Stimulated activated CD4-positive, alpha-beta T cell treated with anti-CD3 and anti-CD28 coated beads, Interleukin-12 subunit alpha, Interleukin-12 subunit beta, amount 100 ng/mL, for 24 hours (primary cell): ENCODE measurements at places on chromosomes 2 and 18.

GRCh38 chr18:60377778-60378469, 5.3 kb upstream of the MC4R start:
- DNase-seq = no peak

DNA sequence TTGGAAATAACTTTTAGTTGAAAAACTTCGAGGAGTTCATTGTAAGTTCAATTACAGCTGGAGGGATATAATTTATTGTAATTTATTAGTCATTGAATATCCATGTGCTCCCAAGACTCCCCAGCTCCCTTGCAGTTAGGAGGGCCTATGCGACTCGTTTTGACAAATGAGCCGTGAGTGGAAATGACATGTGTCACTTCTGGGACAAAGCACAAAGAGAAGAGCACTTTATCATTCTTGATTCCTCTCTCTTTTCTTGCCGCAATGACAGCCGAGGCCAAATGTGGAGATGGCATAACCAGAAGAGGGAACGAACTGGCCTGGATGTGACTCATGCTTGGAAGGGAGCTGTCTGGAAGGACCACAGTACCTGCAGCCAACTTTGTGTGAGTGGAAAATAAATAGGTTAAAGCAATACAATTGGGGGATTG, 44.2 kb upstream of the ITSN2 start:
- DNase-seq = no peak

DNA sequence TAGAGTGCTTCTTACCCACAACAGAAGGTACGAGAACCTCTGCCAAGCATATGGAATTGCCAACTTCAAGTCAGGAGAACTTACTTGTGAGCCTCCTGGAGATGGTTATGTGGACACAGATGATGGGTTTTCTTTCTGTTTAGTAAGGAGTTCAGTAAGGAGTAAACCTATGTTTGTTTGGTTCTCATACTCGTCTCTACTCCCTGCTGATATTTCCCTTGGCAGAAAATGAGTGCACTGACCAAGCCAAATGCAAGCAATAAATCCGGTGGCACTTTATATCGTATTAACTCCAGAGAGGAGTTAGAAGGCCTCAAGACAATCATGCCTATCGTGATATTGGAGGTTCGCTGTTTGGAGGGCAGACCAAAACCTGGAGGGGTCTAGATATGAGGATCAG, 83.2 kb upstream of the CYP1B1 start:
- no peak for DNase-seq

GRCh38 chr2:138536302-138536701, 34.7 kb downstream of the SPOPL start:
- no peak for DNase-seq

DNA sequence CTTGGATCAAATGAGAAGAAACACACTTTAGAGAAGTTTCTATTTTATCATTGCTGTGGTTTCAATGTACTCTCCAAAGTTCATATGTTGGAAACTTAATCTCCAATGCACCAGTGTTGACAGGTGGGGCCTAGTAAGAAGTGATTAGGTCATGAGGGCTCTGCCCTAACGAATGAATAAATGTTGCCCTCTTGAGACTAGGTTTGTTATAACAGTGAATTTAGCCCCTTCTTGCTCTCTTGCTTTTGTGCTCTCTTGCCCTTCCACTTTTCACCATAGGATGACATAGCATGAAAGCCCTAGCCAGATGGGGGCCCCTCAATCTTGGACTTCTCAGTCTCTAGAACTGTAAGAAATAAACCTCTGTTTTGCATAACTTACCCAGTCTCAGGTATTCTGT, 664.8 kb downstream of the DCC start:
- no peak for DNase-seq

- DNase-seq = no peak
Measured at GRCh38 chr18:73724958-73725357, 422.7 kb downstream of the FBXO15 start.

GRCh38 chr2:62511636-62512035, 5.6 kb upstream of the TMEM17 start:
- DNase-seq = no peak

GRCh38 chr18:36539674-36540231, 242.2 kb downstream of the FHOD3 start:
- DNase-seq = no peak

GRCh38 chr2:31404302-31404701, 10.2 kb downstream of the XDH start:
- no peak for DNase-seq

DNA sequence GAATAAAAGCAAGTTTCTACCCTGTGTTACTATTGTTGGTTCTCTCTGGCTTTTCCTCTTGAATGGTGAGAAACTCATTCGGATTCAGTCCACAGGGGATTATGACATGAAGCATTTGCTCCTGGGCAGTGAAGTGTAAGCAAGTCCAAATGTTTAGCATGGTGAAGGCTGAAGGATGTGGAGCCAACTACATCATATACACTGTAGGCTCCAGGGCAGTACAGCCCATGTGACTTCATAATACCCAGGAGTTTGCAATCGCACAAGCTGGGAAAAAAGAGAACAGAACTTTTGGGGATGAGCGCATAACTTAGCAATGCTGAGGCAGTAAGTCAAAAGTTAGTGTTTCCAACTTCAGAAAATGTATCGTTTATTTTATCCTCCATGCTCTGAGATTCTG, 695.7 kb upstream of the POU3F3 start:
- no peak for DNase-seq

DNA sequence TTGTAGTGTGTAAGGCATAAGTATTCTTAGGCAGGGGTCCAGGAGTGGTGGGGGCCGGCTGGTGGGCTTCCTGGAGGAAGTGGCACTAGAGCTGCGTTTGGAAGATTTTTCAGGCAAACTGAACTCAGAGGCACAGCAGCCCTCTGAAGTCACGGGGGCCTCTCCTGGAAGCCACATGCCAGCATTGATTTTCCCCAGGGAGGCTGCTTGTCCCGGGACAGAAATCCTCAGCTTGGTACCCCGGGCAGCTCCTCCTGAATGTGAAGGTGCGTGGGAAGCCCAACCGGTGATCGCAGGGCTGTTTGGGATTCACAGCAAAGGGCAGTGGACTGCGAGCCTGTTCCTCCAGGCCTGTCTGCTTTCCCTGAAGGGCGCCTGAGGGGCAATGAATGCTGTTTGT, 1.6 kb upstream of the PDIA6 start:
- DNase-seq = no peak

GRCh38 chr18:55925772-55926171, 337.8 kb upstream of the TCF4 start:
- no peak for DNase-seq

DNA sequence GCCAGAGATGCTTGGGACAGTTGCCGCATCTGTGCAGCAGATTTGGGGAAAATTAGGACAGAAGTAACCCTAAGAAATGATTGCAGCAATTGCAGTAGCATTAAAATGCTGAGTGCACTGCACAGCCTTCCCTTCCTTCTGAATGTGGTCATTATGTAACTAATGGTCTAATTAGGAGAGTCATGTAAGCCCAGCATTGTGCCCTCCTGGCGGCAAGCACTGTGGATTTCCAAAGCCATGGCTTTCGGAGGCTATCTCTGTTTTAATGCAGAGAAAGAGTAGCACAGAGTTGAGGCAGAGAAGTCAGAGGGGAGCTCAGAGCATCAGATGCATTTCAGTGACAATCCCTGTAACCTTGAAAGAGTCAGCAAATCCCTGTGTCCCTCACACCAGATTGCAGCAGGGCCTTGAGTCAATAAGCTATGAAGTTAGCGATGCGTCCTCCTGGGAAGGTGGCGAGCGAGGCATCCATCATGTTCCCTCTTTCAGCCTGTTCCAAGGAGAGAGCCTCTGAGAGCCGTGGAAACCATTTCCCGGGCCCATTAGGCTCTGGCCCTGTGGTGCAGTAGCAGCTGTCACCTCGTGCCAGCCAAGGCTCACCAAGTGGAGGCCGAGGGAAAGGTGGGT, 307.2 kb downstream of the FBXO15 start:
- DNase-seq = no peak

DNA sequence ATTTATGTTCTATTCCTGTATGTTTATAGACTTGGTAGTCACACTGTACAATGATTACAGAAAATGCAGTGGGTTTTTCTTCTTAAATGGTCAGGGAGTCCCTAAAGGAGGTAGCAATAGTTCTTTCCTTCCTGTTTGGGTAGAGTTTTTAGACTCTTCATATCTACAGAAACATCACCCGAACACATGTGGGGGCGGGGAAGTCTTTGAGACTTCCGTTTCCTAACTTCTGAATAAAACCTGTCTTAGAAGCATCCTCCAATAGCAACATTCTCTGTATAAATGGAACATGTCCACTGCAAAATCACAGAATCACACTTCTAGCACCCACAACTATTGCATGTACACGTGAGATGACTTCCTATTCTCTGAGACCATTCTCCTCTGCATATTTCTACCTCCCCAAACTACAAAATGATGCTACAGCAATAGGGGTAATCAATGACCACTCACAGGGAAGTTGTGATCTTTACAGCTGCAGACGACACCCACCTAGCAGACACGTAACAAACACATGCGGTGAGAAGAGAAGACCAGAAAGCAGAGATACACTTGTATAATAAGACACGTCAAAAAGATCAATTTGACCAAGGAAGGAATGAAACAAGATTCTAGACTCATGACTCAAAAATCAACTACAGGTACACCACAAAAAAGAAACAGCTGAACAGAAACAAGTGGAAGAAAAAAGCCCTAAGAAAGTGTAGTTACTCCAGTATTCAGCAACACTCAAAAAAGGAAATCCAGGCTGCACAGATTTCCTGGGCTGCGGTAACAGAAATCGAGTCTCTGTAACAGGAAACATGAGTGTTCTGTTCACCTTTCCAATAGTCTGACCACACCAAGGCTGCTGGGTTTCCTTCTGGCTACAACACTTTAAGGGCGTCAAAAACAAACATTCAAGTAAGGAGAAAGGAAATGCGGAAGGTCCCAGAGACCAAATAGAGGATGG, 120.4 kb downstream of the ZNF516 start:
- DNase-seq = peak; percentile 44

DNA sequence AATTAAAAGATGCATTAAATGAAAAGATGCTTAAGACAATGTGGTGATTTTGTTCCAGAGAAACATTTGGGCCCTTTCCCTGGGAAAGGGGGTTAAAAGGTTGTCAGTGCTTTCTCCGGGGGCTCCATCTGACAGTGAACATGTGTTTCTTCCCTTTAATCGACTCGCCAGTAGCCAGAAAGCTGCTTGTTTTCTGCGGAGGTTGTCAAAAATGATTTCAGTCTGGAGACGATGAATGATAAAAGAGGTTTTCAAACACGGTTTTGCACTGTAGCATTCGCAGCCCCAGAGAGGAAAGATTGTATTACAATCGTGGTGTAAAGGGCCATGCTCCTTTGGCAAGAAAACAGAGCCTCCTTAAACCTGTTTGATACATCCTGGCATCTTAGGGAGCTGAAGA, 111.5 kb upstream of the MEIS1 start:
- DNase-seq = no peak

GRCh38 chr2:48530033-48530811, at the start of gene STON1:
TSS of gene STON1 (plus strand) at chr2:48530154. CDS start at chr2:48580634, 50,480 bp downstream.
- peak; percentile 5 for DNase-seq

GRCh38 chr2:72996117-72996502, 75.4 kb downstream of the SFXN5 start:
- DNase-seq = no peak

GRCh38 chr2:209191139-209191538, 232.7 kb upstream of the MAP2 start:
- no peak for DNase-seq

GRCh38 chr18:36412778-36413177, 115.3 kb downstream of the FHOD3 start:
- no peak for DNase-seq

DNA sequence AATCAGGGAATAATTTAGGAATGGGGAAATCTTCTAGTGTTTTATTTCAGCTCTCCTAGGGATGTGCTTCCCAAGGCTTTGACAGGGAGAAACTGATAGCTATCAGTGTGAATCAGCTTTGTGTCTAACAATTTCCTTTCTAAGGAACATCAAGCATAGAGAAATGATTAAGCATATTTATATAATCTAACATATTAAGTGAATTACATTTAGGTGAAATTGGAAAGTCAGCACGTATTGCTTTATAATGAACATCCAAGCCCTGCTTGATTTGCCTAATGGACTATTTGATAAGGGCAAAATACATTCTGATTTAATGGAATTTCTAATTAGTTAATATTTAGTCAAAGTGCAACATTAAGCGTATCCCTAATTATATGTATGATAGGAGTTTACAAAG, 19.5 kb upstream of the TSPYL6 start:
- no peak for DNase-seq

- no peak for DNase-seq
Measured at GRCh38 chr2:118618279-118618678, 229.2 kb downstream of the EN1 start.

- DNase-seq = no peak
Measured at GRCh38 chr2:67221266-67221665, 175.9 kb upstream of the ETAA1 start.

DNA sequence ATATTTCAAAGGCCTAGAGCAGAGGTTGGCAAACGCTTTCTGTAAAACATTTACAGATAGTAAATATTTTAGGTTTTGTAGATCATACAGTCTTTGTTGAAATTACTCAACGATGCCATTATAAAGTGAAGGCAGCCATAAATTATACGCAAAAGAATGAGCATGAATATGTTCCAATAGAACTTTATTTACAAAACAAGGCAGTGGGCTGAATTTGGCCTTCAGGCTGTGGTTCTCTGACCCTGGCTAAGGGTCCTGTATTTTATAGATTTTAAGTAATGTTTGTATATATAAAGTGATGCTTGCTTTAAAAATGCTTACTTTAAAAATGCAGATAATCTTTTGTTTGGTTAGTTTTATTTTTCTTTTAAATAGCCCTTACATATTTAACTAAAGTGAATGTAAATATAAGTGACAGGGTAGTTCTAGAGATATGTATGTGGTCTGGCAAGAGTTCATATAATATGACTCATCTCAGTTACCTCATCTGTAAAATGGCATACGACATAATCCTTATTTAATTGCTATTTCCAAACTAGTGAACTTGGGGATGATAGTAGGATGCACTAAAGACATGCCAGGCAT, 51.7 kb upstream of the ATP5MC3 start:
- DNase-seq = no peak

- DNase-seq = no peak
Measured at GRCh38 chr2:174763780-174764179, 492 bp downstream of the CHRNA1 start.

DNA sequence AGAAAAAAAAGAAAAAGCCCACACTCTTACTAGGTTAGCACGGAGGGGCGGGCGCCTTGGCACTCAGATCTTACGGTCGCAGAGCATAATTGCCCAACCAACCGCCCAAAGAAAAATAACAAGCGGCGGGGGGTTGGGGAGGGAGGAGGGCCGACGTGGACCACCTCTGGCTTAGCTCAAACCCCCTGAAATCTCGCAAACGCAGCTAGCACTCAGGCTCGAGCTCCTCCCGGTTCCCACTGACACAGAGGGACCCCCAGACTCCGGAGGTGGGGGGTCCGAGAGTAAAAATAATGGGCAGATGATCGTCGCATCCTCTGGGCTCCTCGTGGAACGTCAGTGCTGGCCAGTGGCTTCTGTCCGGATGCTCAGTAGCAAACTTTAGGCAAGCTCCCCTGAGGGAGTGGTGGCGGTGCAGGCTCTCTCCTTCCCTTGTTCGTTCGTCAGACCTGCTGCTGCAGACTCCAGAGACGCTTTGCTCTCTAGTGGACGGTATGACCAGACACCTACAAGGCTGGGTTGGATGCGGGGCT, 12.0 kb downstream of the CATIP start:
- DNase-seq = no peak

- DNase-seq = no peak
Measured at GRCh38 chr2:6864231-6864754, 1.4 kb downstream of the CMPK2 start.
